ENCODE measurements at places on chromosomes 4 and X.

DNA sequence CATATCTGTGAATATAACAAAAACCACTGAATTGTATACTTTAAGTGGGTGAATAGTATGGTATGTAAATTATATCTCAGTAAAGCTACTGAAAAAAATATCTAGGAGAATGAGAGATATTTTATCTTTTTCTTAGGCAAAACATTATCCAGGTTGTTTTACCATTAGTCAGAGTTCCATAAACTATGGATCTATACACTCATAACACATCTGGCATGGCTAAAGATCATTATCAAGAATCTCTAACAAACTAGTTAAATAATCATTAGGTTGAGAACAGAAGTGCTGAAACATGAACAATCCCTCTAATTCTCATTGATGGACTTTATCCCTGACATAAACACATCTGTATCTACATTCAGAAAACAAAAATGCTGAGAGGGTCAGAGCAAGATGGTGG is 15.6 kb downstream of the MED14 start:
- DNase-seq: no peak

GRCh38 chr4:56186808-56187523 is 200.3 kb downstream of the AASDH start:
- peak; percentile 28 for DNase-seq

GRCh38 chrX:5870238-5870637 is 358.4 kb downstream of the NLGN4X start:
- no peak for DNase-seq

- no peak for DNase-seq
Measured at GRCh38 chr4:173535957-173536356, 5.9 kb upstream of the HAND2 start.

- DNase-seq: no peak
Measured at GRCh38 chr4:184335520-184335919, 117.8 kb upstream of the ENPP6 start.

DNA sequence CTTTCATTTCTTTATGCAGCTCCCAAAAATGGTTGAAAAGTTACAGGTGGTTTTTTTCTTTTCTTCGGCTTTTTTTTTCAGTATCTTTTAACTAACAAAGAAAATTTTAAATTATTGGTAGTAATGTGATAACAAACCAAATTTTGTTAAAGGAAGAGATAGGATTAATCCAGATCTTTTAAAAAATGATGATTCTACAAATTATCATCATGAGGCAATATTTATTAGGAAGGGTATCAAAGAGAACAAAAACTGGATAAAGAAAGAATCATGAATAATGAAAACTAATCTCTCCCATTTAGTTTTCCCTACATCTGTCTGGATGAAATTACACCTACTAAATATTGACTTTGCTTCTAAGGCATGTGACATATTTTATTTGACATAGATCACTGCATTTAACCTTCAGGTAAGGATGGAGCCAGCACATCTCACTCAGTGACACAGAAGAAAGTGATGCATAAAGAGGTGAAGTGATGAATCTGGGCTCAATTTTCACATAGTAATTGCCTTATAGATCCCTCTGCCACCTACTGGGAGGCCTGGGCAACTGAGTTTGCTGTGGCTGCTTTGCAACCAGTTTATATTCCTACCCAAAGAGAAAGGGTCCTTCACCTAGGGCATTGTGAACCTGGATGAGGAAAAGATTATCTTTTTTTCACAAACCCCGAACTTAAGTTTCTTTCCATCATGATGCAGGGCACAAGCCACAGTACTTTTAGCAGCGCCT is 155.6 kb downstream of the HNRNPD start:
- DNase-seq: peak; percentile 30

- DNase-seq: no peak
Measured at GRCh38 chr4:91916219-91916618, 387.5 kb upstream of the GRID2 start.

- no peak for DNase-seq
Measured at GRCh38 chr4:85854546-85854945, 379.6 kb downstream of the ARHGAP24 start.

- DNase-seq: no peak
Measured at GRCh38 chr4:87941537-87942392, 33.7 kb upstream of the SPP1 start.

GRCh38 chr4:116088771-116089170 is 975.4 kb upstream of the NDST4 start:
- no peak for DNase-seq

- no peak for DNase-seq
Measured at GRCh38 chr4:48985602-48985975, 486 bp upstream of the CWH43 start.

- DNase-seq: no peak
Measured at GRCh38 chrX:63513825-63514568, 162.9 kb upstream of the SPIN4 start.

DNA sequence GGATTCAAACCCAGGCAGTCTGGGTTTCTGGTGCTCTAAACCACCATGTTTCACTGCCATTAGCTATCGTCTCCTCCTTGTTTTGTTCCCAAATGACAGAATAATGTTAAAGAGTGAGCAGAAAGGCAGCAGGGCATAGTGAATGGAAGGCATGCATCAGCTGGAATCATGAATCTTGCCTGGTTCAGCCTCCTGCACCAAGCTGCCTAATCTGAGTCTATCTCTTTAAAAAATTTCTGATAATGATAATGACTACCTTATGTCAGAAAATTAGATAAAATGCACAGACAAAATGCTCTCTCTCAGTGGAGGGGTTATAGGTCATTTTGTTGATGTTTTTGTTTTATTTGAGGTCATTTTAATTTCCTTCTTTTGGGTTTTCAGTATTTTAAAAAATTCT is 187.4 kb downstream of the RASL11B start:
- DNase-seq: no peak

DNA sequence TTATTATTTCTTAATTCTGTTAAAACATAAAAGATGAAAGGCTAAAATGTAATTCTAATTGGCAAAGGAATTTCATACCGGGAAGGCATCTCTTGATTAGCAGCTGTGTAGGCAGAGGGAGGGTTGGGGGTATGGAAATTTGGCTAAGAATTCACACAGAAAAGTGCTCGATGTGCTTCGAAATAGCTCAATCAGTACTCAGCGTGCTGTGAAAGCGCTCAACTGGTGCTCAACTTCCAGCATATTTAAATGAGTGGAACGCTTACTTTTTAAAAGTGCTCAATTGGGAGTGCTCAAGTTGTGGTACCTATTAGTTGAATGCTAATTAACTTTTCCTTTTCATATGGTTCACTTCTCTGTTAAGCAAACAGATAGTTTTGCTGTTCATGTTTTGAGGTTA is 695.9 kb upstream of the ATOH1 start:
- peak; percentile 12 for DNase-seq

DNA sequence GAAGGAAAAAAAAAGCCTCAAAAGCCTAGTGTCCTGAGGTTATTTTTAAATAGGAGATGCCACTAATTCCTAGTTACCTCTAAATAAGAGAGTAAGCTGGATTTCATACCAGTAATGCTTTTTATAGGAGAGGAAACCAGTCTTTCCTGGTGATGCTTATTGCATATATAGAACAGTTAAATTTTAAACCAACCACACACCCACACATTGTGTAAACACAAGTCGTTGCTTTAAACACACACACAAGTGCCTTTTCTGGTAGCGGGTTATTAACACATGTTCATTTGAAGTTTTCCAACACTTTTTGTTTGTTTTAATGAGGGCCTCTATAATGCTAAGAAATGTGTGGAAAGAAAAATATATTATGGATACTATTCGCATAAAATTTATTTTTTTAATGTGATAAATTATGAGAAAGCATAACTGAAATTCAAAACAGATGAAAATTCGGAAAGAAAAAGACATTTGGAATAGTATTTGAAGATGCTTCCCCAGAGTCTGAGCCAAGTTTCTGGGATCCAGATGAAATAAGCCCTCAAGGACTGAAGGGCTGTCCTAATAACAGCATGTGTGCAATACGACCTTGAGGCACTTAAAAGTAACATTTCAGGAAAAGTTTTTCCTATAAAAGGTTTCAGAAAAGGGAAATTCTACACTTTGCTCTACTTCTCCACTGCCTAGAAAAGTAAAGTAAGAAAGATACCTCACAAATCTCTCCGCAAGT is 2.0 kb downstream of the ANTXR2 start:
- DNase-seq: no peak

DNA sequence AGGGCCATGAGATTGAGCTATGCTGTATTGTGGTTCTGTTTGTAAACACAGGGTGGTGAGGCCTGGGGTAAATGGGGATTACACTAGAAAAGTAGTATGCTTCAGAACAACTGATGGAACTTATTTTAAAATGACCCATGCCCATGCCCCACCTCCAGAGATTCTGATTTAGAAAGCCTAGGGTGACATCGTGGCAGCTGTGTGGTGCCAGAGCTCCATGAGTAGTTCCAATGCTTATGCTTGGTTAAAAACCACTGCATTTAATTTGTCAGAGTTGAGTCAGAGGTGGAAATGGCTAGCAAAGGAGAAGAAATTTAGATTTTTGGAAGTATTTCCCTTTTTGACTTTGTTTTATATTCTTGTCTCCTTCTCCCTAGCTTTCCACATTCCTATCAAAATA is 63.4 kb upstream of the PDE5A start:
- no peak for DNase-seq

DNA sequence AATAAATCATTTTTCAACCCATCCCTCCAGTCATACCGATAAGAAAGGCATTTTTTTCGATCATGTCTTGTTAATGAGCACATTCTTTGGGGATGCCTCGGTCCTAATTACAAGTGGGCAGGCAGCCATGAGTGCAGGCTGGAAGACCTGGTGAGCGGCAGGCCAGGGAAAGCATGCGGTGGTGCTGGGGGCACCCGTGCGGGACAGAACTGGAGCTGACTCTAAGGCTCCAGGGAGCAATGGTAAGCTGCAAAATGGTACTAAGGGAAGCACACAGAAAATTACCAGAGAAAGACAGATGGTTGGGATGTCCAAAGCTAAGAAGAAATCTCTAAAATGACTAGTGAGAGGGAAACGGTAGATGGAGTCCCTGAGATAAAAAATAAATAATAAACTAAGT is 411.0 kb upstream of the AGA start:
- DNase-seq: no peak

DNA sequence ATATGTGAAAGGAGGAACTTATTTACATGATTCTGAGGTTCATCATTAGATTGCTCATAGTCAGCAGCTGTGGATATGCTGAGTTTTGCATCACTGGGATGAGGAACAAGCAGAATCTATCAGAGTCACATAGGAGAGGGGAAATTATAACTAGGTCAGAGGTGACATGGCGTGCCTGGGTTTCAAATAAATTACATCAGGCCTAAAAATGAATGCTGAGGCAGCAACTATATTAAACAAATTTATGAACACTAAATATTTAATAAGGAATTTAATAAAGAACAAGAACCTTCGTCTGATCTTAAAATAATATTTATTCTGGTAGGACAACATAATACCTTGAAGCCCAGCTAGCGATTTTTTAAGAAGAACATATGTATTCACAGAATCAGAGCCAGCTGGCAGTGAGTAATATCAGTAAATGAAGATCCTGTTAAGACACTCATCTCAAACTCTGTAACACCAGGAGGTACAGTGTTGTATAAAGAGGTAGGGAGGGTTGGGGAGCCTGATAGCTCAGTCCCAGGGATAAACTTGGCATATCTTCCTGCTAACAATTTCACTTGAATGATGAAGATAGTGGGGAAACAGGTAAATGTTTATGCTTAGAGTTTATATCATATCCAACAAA is 60.9 kb upstream of the HS3ST1 start:
- no peak for DNase-seq

DNA sequence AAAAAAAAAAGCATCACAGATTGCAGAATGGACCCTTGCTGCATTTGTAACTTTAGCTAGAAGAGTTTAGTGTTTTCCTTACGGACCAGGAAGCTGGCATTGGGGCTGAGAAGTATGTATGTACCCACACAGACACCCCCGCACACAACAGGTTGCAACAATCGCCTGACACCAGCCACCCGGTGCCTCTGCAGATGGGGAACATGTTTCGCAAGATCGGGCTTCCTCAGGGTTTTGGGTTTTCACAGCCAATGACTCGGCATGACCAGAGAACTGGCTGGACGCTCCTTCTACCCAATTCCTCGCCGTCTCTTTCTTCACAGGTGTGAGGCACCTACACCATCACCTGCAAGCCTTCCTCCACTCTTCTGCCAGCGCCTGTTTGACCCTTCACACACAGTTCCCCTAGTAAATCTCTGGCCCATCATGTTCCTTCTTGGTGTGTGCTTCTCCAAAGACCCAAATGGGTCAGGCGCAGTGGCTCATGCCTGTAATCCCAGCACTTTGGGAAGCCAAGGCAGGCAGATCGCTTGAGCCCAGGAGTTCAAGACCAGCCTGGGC is 70.4 kb downstream of the DHRSX start:
- no peak for DNase-seq

- DNase-seq: no peak
Measured at GRCh38 chrX:119783026-119783425, 8.4 kb downstream of the RPL39 start.

GRCh38 chr4:149199594-149199993 is 616.0 kb downstream of the IQCM start:
- DNase-seq: no peak

- DNase-seq: no peak
Measured at GRCh38 chr4:117637347-117637746, 396.9 kb upstream of the NDST3 start.

DNA sequence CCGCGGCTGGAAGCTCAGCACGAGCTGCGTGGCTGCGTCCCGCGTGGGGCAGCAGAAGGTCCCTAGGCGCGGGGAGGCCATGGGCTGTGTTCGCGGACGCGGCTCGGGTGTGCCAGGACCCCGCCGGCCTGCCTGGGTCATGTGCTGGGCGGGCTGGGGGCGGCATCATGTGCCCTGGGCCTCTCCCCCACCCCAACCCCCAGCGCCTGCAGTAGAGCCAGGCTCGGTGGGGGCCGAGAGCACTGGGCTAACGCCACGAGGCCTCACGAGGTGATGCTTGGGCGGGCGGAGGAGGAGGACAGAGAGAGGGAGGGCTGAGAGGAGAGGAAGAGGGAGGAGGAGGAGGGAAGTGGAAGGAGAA is at the start of gene GPR143:
TSS of gene GPR143 (minus strand) at position 111 of the 361 bp plus-strand sequence. CDS start at position 81, 30 bp downstream.
- peak; percentile 63 for DNase-seq

DNA sequence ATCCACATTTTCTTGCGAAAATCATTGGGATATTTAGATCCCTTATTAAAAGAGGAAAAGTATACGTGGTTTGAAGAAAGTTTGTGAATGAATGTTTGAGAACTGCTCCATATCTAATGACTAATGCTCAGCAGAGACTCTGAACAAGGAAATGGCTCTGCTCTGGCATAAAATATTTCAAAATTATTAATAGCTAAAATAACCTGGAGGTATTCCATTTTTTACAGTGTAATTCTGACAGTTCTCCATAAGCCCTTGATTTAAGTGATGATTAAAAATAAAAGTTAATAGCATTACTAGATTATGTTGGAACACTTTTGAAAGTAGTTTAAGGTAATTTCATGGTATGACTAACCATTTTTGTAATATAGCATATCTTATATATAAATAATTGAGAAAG is 1276.9 kb upstream of the TENM3 start:
- DNase-seq: no peak

- no peak for DNase-seq
Measured at GRCh38 chr4:140448162-140448561, 20.7 kb upstream of the CLGN start.

GRCh38 chrX:81348388-81348787 is 146.5 kb downstream of the SH3BGRL start:
- no peak for DNase-seq
